Stimulated activated CD8-positive, alpha-beta memory T cell treated with anti-CD3 and anti-CD28 coated beads, Interleukin-7, amount 100 ng/mL, for 1 hour (primary cell): ENCODE measurements at places on chromosomes 6 and 20.

GRCh38 chr20:59071216-59071615 is 28.6 kb upstream of the PRELID3B start:
- no peak for DNase-seq

GRCh38 chr6:14738933-14739332 is 506.9 kb upstream of the JARID2 start:
- no peak for DNase-seq

DNA sequence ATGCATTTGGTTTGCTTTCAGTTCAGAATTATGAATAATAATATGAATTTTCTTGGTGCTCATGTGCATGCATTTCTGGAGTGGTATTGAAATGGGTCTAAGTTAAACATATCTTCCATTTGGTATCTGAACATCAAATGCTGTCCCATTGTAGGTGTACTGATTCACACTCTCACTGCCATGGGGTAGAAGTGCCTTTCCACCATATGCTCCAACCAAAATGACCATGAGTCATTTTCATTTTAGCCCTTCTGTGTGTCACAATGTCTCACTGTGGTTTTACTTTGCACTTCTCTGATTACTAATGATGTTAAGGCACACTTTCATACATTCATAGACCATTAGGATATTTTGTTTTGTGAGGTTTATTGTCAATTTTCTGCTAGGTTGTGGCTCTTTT is 211.9 kb downstream of the HAO1 start:
- no peak for DNase-seq

DNA sequence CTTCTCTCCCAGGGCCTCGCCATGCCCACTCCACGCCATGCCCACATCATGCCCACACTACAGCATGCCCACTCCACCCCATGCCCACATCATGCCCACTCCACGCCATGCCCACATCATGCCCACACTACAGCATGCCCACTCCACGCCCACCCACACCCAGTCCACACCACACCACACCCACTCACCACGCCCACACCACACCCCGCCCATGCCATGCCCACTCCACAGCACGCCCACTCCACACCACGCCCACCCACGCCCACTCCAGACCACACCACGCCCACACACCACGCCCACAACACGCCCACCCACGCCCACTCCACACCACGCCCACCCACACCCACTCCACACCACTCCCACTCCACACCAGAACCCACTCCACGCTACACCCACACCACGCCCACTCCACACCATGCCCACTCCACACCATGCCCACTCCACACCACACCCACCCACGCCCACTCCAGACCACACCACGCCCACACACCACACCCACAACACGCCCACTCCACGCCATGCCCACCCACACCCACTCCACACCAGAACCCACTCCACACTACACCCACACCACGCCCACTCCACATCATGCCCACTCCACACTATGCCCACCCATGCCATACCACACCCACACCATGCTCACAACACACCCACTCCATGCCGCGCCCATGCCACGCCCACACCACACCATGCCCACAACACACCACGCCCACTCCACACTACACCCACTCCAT is 88.6 kb downstream of the ERMARD start:
- DNase-seq = no peak

- no peak for DNase-seq
Measured at GRCh38 chr6:125791151-125791819, 525 bp downstream of the NCOA7 start.

DNA sequence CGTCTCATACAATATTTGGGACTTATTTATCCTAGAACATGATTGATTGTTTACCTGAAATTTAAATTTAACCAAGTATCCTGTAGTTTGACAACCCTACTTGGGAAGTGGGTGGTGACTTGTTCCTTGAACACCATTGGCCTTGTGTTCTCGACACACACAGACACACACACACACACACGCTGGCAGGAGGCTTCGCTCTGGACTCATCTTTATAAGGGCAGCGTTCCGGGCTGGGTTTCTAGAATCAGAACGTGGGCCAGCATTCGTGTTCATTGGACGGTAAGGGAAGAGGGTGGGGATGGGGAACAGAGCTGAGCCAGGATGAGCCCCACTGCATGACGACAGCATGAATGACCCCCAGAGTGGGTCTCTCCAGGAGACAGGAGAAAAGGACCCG is 16.2 kb upstream of the SSTR4 start:
- DNase-seq = no peak
